ENCODE measurements at places on chromosomes 13 and 19.

GRCh38 chr19:33904681-33905080, 108.0 kb downstream of the KCTD15 start:
- no peak for DNase-seq

- no peak for DNase-seq
These were observed 32.1 kb downstream of the CYP2B6 start for GRCh38 chr19:41023193-41023592.

DNA sequence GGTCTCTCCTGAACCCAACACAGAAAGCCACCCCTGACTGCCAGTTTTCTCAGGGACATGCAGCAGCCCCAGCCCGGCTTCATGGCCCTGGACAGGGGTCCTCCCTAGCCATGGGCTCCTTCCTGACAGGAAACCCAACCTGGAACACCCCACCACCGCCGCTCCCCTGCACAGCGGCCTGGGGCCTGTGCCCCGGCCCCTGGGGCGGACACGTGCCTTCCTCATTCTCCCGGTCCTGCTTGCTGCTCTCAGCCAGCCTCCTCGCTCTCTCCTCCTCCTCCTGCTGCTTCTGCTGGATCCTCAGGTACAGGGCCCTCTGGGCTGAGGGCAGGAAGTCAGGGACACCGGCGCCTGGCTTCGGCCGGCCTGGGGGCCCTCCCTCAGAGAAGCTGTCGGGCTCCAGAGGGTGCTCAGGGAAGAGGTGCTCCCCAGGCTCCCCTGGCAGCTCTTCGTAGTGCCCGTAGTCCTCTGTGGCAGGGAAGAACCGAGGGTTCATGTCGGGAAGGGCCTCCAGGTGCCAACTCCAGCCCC, 20.5 kb upstream of the TMEM160 start:
- DNase-seq: no peak

GRCh38 chr13:101627556-101627943, 175.1 kb downstream of the ITGBL1 start:
- no peak for DNase-seq

DNA sequence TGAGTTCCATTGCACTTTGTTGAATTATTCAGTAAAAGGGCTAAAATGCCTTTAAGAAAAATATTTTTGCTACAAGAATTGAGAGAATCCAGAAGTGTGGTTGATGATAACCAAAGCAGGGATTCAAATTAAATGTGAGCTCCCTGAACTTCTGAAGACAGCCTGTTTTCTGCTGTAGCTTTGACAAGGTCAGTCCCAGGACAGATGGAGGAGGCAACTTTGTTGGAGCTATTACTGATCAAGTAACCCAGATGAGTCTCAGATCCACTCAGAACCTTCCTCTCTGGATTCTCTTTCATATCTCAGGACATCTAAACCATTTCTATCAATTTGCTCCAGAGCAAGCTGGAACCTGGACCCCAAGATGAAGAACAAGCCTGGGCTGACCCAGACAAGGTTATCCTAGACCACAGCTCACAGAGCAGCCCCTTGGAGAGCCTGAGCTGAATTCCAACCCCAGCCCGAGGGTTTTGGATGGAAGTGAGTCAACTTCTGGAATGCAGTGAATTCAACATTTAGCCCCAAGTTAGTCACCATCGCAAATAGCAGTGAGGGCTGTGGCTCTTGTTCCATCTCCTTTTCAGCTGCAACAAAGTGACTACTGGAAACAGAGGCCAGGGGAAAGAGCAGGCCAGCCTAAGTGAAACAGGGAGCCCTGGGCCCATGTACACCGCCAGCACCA, 137.8 kb upstream of the TSC22D1 start:
- no peak for DNase-seq

GRCh38 chr13:78198419-78198818, 279.8 kb upstream of the EDNRB start:
- DNase-seq: no peak

DNA sequence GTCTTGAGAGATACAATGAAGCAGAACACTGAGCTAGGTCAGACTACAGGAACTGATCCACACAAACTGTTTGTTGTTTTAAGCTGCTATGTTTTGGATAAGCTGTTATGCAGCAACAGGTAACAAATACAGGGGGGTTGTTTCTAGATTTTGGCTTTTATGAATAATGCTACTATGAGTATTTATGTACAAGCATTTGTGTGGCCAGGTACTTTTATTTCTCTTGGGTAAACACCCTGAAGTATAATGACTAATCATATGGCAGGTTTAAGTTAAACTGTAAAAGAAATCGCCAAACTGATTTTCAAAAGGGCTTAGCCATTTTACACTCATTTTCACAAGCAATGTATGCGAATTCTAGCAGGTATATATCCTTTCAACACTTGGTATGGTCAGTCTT, 166.0 kb downstream of the DNAJC3 start:
- no peak for DNase-seq

DNA sequence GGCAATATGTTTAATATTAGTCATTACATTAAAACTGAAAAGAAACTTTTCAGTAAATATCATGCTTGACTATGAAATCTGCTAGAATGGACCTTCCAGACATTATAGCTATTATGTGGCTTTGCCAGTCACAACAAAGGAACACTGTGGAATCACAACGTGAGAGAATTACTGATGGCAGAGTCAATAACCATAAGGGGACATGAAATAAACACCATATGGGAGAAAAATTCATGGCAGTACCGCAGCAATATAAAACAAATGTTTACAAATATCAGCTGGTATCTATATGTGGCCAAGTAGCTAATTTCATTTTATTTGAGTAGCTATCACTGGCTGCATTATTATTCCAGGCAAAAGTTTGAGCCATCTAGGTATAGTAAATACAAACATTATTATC, 1818.6 kb downstream of the PCDH9 start:
- no peak for DNase-seq

DNA sequence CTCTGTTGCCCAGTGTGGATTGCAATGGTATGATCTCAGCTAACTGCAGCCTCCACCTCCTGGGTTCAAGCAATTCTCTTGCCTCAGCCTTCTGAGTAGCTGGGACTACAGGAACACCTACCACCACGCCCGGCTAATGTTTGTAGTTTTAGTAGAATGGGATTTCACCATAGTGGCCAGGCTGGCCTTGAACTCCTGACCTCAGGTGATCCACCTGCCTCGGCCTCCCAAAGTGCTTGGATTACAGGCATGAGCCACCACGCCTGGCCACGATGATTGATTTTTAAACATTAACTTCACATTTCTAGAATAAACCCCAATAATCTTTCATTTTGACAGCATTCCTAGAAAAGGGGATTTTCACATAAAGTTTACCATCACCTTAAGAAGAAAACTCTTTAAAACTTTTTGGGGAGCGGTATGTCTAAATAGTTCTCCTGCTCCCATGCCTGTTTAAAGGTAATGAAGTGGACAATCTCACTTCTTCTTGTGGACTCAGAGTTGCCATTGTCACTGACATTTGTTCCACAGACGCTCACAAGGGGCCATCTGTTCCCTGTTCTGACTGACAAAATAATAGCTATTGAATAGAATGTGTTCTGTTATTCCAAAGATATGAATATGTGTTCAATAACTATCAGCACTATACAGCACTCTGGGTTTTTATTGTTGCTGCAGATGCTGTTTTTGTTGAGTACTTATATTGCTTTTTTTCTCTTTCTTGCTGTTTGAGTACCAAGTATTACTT, 66.1 kb upstream of the C1QTNF9B start:
- no peak for DNase-seq

- peak; percentile 71 for DNase-seq
These were observed at the start of gene B3GNT8 for GRCh38 chr19:41426952-41427646. B3GNT8 (minus strand) TSS chr19:41427374; CDS start chr19:41426778, 596 bp downstream.

GRCh38 chr13:51370116-51370515, 30.6 kb downstream of the SERPINE3 start:
- no peak for DNase-seq

GRCh38 chr19:40091205-40092129, 724 bp upstream of the ZNF780A start:
- no peak for DNase-seq

DNA sequence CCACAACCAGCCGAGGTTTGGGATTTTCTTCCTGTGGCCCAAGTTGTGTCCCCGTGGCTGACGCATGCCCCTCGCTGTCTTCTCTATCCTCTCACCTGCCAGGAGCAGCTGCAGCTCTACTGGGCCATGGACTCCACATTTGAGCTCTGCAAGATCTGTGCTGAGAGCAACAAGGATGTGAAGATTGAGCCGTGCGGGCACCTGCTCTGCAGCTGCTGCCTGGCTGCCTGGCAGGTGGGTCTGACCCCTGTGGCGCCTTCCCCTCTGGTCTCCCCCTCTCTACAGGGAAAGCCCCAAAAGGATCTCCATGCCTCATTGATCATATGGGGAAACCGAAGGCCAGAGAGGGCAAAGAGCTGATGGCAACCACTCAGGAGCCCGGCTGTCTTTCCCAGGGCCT, 14.6 kb downstream of the CBLC start:
- no peak for DNase-seq

- DNase-seq: no peak
These were observed 126.1 kb upstream of the KL start for GRCh38 chr13:32889986-32890565.

DNA sequence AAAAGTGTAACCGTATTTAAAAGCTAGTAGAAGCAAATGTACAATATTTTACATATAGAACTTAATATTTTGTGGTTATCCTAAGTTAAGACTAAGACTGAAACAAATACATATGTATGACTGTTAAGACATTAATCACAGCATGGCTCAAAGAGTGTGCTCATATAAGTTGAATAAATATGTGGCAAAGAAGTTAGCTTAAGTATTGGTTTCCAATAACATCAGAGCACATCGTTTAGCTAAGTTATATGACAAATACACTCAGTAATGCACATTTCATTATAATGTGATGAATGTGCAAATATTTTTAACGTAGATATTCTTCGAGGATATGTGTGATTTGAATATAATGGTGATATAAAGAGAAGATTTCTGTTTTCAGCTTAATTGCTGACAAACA, 253.8 kb downstream of the SLITRK5 start:
- DNase-seq: no peak

DNA sequence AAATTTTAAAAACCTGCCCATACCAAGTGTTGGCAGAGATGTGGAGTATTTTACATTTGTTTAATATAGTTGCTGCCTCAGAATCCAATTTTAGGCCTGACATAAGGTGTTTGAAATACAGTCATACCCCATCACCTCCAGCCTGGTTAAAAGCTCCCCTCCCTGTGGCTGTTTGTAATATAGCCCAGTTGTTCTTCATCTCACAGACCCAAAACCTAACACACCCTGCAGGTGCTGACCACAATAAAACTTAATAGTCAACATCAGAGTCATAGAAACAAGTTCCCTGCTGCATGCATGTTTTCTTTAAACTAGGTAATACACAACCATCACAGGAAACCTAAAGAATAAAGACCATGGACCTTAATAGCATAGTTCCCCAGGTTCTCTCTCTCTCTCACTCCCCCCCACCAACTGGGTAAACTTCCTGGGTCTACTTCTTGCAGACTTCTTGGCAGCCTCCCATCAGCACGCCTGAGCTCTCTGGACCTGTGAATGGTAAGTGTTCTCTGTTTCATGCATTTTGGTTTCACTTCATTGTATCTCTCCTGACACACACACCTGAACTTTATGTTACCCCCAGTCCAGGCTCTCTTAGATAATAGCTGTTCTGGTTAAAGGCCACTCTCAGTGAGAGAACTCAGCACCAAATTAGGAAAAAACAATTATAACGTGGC, 1369.9 kb downstream of the EFNB2 start:
- no peak for DNase-seq

DNA sequence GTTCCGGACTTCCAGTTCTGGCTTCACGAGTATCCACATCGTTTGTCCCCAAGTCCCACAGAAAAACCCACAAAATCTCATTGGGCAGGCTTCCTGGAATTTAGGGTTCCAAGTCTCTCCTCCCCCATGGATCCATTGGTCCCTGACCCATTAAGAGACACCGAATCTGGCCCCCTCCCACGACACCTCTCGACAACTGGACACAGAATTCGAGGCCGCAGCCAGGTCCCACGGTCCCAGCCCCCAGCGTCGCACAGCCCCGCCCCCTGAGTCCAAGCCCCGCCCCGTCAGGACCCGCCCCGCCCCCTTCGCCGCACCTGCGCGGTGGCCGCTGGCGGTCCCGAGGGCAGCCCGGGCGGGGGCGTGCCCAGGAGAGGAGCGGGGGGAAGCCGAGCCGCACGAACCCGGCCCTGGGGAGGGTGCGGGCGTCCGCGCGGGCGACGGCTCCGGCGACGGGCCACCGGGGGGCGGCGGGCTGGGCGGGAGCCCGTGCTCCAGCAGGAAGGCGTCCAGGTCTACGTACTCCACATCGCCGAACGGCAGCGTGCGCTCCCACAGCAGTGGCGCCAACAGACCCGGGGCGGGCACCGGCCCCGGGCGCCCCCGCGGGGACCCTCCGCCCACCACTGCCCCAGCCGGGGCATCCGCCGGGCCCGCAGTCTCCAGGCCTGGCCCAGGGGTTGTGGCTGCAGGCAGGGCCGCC, 1.8 kb downstream of the DBP start:
- DNase-seq: peak; percentile 84

DNA sequence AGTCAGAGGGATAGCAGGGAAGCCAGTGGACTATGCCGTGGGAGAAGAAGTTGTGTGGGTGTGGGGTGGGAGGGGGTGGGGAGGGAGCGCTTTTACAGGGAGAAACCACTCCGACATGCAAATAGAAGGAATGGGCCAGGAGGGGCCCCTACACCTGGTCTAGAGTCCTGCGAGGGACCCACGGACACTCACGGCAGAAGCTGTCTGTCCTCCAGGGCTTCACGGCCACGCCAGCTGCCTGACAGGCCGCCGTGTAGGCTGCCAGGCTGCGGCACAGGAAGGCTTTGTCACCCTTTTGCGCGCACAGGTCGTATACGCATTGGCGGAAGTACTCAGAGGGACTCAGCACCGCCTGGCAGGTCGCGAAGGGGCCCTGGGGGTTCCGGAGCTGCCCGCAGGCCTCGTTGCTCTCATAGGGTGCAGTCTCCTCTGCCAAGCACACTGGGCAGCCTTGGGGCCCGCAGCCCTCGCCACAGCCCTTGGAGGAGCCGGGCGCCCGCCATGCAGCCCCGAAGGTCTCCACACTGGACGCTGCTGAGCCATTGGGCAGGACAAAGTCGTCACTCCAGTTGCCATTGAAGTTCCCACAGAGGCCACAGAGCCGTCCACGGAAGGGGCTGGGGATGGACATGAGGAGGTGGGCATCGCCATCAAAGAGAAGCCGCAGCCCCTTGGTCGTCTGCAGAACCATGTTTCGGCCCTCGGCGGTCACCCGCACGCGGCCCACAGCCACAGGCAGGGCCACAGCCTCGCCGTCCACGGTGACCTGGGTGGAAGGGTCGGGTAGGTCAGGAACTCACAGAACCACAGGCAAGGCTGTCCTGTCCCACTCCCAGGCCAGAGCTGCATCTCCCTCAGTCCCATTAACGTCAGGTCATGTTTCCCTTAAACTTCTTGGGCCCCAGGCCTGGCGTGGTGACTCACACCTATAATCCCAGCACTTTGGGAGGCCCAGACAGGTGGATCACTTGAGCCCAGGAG, 26.0 kb upstream of the FBL start:
- no peak for DNase-seq

- no peak for DNase-seq
These were observed 76.5 kb downstream of the LATS2 start for GRCh38 chr13:20984879-20985278.

- no peak for DNase-seq
These were observed 10.7 kb downstream of the ERCC5 start for GRCh38 chr13:102856557-102856956.

Measured in NCI-H1436 (cell line).